ENCODE measurements at places on chromosomes 2 and 18.

DNA sequence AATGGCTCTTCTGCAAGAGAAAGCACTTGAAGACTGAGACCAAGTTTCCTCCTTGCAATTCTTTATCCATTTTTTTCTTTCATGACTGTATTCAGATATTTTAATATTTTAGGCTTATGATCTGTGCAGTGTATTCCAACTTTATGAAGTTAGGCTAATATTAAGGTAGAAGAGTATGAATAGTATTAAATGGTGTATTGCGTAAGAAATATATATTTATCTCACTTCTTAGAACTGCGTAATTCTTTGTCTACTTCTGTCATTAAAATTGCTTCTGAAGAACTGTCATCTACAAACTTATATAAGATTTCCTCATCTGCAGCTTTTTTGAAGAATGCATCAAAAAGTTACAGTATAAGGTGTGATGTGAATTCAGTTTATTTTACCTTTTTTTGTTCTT, 183.2 kb downstream of the DLGAP1 start:
- no peak overlapping the region for H3K4me3 ChIP-seq
- H3K36me3 ChIP-seq: no peaks in the 10 kb centered on the region
- H3K27ac ChIP-seq: no peak overlapping the region
- no peaks in the 10 kb centered on the region for H3K27me3 ChIP-seq
- peaks cover 8% of the 10 kb centered on the region for H3K4me1 ChIP-seq

DNA sequence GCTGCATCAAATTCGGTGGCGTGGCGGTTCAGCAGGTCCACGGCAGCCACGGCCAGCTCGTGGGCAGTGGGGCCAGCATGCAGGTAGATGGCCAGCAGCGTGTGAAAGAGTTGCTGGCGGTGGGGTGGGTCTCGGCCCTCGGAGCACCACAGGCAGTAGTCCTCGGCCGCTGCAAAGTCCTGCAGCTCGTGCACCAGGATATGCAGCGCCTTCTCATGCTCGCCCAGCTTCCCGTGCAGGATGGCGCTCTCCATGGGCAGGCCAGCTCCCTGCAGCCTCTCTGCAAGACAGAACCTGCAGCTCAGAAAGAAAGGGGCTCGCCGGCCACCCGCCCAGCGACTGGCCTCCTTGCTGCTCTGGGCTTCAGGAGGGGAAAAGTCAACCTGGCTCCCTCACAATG, 27.9 kb downstream of the GPR45 start:
- no peak overlapping the region for H3K4me3 ChIP-seq
- H3K4me1 ChIP-seq: no peaks in the 10 kb centered on the region
- DNase-seq: no peak
- H3K27ac ChIP-seq: no peak overlapping the region

DNA sequence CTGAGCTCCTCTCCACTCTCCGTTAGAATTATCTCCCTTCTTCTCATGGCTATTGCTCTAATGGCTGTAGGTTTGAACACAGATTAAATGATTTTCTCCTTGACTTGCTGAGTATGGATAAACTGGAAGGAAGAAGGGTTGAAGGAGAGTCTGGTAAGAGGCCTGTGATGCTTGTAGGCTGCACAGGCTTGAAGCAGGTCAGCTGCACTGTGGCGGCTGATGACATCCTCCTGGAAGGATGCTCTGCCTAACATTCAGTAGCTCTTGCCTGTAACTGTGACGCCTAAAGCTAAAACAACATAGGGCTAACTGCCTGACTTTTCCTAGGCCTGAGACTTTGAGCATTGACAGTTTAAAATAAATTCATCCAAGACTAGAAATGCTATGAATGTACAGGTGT, 166.3 kb downstream of the MREG start:
- no peaks in the 10 kb centered on the region for H3K36me3 ChIP-seq
- H3K27ac ChIP-seq: no peak overlapping the region
- no peak for DNase-seq
- peaks cover 8% of the 10 kb centered on the region for H3K4me1 ChIP-seq

DNA sequence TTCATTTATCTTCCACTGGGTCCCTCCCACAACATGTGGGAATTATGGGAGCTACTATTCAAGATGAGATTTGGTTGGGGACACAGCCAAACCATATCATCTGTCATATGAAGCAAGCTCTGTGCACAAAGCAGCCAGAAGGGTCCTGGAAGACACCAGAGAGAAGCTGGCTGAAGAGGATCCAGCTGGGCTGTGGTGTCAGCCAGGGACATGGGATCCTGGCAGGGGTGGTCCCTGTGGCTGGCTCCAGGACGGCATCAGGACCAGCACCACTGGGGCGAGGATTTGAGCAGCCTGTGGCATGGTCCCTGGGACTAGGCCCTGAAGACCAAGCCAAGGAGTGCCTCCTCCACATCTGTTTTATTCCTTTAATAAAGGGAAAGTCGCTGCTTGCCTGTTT, 84.8 kb upstream of the HDAC4 start:
- H3K4me3 ChIP-seq: no peak overlapping the region
- peaks cover 21% of the 10 kb centered on the region for H3K27me3 ChIP-seq
- H3K4me1 ChIP-seq: no peaks in the 10 kb centered on the region
- no peak overlapping the region for H3K27ac ChIP-seq

GRCh38 chr18:28120828-28121515, 56.0 kb downstream of the CDH2 start:
- H3K4me1 ChIP-seq: peaks cover 41% of the 10 kb centered on the region
- peak overlapping the region; percentile 2 for H3K27ac ChIP-seq
- no peaks in the 10 kb centered on the region for H3K27me3 ChIP-seq

DNA sequence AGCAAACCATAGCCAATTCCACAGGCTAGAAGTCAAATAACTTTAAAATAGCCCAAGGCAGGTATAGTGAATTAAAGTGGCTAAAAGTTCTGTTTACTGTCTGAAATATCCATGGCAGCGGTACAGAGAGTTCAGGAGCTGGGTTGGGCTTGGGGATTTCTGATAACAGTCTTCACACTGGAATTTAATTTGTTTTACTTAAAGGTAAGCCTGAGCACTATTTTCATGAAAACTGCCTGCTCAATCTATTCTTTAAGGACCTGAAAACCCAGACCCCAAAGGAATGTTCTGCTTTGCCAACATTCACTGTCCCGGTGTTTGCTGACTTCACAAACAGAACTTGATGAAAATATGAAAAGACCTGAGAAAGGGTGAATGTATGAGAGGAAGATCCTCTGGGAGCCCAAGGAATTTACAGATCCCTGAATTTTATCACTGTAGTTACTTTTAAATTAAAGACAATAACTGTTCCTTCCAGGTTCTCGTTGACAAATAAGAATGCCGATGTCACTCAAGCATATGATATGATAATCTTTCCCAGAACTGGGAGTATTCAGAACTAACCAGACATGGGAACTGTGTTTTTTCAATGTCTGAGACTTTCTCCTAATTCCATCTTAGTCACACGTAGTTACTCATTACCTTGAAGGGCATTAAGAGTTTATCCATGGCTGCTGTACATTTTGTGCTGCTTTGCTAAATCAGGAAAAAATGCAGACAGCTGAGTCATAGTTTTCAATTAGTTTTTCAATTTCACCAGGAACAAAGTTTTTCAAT, 28.3 kb upstream of the ITGB6 start:
- DNase-seq: no peak
- no peak overlapping the region for H3K4me3 ChIP-seq
- no peaks in the 10 kb centered on the region for H3K36me3 ChIP-seq
- H3K4me1 ChIP-seq: peaks cover 37% of the 10 kb centered on the region
- H3K27ac ChIP-seq: peak overlapping the region; percentile 80
- H3K27me3 ChIP-seq: no peaks in the 10 kb centered on the region

DNA sequence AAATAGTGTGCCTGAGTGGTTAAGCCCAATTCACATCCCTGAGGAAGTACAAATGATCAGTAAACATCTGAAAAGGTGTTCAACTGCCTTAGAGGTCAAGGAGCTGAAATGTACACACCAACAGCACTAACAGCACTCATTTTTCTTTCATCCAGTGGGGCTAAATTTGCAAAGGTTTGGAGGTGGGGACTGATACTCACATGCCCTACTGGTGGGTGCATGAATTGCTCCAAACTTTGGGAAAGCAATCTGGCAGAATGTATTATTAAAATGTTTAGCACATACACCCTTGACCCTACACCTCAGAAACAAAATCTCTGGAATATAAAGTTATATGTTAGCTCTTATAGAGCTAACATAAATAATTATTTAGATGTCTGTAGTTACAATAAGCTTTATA, 19.0 kb upstream of the FAM178B start:
- peaks cover 20% of the 10 kb centered on the region for H3K27me3 ChIP-seq
- no peak overlapping the region for H3K4me3 ChIP-seq
- H3K36me3 ChIP-seq: no peaks in the 10 kb centered on the region
- H3K27ac ChIP-seq: no peak overlapping the region
- no peak for DNase-seq
- H3K4me1 ChIP-seq: no peaks in the 10 kb centered on the region

- peaks cover 43% of the 10 kb centered on the region for H3K27me3 ChIP-seq
- no peaks in the 10 kb centered on the region for H3K36me3 ChIP-seq
- H3K4me1 ChIP-seq: peaks cover 8% of the 10 kb centered on the region
- no peak overlapping the region for H3K4me3 ChIP-seq
These were observed 91.7 kb downstream of the ZCCHC2 start for GRCh38 chr18:62614494-62614893.

DNA sequence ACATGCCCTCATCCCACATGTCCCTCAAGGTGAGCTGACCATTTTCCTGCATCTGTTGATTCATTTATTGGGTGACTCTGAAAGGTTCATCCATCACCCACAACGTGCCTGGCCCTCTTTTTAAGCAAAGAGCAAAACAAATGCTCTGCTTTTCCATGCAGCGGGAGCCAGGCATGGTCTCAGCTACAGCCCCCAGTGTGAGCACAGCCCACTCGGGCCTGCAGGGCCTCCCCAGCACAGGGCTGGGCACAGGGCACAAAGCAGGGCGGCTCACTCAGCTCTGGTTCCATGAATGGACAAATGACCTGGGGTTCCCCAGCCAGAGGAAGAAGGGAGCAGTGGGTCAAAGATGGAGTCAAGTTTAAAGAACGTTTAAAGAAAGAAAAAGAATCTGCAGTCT, 24.1 kb upstream of the OTOS start:
- peaks cover 25% of the 10 kb centered on the region for H3K27me3 ChIP-seq
- no peak for DNase-seq
- H3K27ac ChIP-seq: no peak overlapping the region
- no peaks in the 10 kb centered on the region for H3K4me1 ChIP-seq

GRCh38 chr2:153156743-153157142, 321.8 kb downstream of the RPRM start:
- DNase-seq: no peak
- no peak overlapping the region for H3K27ac ChIP-seq
- peaks cover 6% of the 10 kb centered on the region for H3K27me3 ChIP-seq

- no peak for DNase-seq
- peaks cover 5% of the 10 kb centered on the region for H3K36me3 ChIP-seq
- peaks cover 3% of the 10 kb centered on the region for H3K4me1 ChIP-seq
These were observed 145.8 kb downstream of the MYO3B start for GRCh38 chr2:170323743-170324142.

DNA sequence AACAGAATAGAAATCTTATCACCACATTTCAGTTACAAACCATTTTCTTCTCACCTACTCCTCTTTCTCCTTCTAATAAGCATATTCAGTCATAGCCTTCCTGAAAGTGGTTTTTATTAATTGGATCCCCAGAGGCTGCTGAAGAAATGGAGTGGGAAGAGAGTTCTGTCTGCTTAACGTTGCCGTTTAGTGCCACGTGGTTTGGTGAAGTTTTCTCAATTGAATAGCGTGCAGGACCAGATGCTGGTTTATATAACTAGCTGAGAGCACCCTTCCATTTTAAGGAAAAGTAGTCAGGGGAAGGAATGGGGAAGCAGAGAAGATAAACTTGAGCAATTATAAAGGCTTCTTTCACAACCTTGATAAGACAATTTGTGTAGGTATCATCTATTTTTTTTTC, 318.7 kb downstream of the PTH2R start:
- H3K27me3 ChIP-seq: no peaks in the 10 kb centered on the region
- no peak overlapping the region for H3K4me3 ChIP-seq
- no peak for DNase-seq
- no peaks in the 10 kb centered on the region for H3K36me3 ChIP-seq

DNA sequence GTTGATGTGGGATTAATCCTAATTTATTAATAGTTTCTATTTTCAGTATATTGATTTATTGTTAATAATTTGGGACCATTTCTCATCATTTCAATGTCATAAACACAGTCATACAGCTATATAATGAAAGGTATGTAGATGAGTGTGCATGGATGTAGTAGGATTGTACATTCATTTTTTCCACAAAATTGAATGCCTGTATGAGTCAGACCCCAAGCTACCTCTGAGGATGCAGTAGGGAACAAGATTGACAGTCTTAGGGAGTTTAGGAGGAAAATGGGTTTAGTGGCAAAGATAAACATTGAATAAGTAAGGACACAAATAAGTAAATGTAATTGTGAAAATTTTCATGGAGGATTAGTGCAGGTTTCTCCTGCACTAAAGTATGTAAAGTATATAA, 14.1 kb upstream of the TMEFF2 start:
- no peaks in the 10 kb centered on the region for H3K27me3 ChIP-seq
- H3K4me3 ChIP-seq: no peak overlapping the region
- no peaks in the 10 kb centered on the region for H3K36me3 ChIP-seq
- H3K4me1 ChIP-seq: no peaks in the 10 kb centered on the region

GRCh38 chr2:39516347-39517101, 79.4 kb upstream of the MAP4K3 start:
- peaks cover 3% of the 10 kb centered on the region for H3K36me3 ChIP-seq
- no peak overlapping the region for H3K4me3 ChIP-seq
- H3K27me3 ChIP-seq: peaks cover 14% of the 10 kb centered on the region
- H3K4me1 ChIP-seq: peaks cover 30% of the 10 kb centered on the region
- no peak for DNase-seq

DNA sequence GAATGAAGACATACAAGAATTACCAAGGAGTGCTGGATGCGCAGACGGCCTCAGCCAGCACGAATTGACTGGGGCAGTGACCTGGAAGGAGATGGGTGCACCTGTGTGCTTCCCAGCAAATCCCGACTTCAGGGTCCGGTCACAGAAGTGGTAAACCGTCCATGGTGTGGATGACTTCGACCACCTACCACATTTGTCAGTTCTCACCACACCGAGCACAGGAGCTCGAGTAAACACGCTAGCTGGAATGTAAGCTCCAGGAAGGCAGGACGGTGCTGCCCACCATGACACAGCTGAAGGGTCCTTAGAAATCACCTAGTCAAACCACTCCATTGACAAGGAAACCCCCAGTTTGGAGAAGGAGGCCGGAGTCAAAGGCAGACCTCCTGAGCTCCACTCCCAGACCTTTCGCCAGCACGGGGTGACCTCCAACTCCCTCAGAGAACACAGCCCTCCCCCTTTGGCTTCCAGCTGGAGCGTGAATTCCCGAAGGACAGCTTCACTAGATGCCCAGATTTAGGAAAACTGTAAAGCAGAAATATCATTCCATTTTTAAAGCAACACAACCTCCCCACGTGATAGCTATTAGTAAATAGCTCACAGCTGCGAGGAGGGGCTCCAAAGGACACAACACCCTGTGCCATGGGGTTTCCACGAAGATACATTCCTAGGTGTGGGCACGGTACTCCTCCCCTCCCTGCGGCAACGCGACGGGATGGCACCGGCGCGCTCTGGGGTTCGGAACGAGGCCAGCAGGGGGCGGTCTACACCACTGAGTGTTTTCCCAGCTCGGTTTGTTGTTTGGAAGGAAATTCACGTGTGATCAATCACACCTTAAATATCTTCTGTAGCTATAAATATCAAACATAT, 34.1 kb upstream of the GNAL start:
- peak overlapping the region; percentile 15 for H3K4me3 ChIP-seq
- H3K4me1 ChIP-seq: no peaks in the 10 kb centered on the region
- DNase-seq: peak; percentile 66

- no peak for DNase-seq
- H3K27ac ChIP-seq: peak overlapping the region; percentile 4
- H3K36me3 ChIP-seq: peaks cover 1% of the 10 kb centered on the region
- peak overlapping the region; percentile 54 for H3K4me3 ChIP-seq
- no peaks in the 10 kb centered on the region for H3K27me3 ChIP-seq
These were observed 16.9 kb upstream of the HNRNPLL start for GRCh38 chr2:38619458-38620164.
